ENCODE measurements at places on chromosomes 3 and 15.

DNA sequence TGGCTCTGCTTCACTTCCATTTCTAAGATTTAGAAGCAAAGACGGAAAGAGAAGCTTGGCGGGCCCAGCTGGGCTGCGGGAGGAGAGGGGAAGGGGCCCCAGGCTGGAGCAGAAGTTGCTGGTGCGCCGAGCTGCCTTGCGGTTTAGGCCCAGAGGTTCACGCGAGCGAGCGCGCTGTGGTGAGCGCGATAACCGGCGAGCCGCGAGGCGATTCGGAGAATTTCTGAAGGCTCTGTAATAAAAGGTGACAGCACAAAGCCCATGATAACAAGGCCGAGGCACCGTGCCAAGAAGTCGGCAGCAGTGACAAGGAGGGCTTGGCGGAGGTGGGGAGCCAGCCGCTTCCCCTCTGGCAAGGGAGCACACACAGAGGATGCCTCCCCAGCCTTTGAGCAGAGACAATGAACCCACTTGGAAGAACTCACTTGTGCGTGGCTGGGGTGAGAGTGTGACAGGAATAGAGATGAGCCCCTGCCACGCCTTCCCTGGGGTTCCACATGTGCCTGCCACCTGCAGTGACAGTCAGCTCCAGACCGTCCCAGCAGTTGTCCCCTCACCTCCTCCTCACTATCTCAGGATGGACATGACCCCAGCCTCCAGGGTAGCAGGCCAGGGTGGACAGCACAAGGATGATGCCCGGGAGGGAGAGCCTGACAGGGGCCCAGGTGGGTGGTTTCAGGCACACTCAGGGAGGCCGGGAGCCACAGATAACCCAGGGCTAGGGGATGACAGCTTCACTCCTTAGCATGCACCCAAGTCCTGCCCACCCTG is 315.2 kb downstream of the UACA start:
- no peak for DNase-seq

- DNase-seq, result no peak
Observed at GRCh38 chr3:152350139-152350538, 81.4 kb downstream of the MBNL1 start.

DNA sequence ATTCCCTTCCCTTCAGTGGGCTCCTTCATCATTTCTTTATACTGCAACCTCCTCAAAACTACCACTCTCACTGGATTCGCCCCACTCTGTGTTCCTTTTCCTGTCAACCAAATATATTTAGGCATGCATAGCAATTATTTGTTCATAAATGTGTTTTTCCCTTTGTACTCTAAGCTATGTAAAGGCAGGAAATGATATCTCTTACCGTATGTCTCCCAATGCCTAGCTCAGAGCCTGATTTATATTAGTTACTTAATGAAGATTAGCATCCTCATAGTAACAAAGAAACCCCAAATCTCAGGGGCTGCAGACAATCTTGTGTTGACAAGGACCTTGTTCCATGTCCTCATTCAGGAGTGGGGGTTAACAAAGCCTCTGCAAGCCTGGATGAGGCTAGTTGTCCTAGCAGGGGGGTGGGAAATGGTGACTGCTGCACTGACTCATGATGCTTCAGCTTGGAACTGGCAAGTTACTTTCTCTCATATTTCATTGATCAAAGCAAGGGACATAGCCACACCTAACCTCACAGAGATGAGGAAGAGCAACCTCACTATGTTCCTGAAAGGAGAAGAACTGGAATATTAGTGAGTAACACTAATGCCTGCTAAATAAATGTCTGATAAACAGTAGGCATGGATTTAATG is 15.2 kb downstream of the PHLDB2 start:
- no peak for DNase-seq

GRCh38 chr15:61827131-61827530 is 233.1 kb downstream of the VPS13C start:
- DNase-seq, result no peak

- no peak for DNase-seq
Observed at GRCh38 chr15:55514414-55514850, 6.4 kb upstream of the DNAAF4 start.

DNA sequence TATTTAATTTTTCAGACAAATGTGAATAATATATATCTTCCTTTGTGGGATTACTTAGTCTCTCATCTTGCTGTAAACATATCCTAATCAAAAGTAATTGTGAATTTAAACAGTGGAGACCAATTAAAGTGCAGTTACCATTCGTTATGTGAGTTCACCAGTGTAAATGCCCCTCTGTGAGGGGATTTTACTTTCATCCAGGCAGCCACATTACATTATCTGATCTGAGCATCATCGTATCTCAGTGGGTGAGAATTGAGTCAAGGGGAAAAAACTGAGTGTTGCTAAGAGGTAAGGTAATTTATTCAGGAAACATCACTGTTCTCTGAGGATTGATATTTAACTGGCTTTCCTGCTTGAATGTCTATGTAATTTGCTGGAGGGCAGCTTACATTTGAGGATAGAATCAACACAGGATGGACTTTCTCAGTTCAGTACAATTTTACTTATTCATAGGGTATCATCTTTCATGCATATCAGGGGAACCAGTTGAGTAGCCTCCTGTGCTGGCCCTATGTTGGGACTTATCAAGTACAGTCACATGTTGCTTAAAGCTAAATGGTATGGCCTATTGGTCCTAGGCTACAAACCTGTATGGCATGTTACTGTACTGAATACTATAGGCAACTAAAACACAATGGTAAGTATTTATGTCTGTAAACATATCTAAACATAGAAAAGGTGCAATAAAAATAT is 219.7 kb downstream of the CD47 start:
- DNase-seq, result no peak

Data from endodermal cell (in vitro differentiated cells).